ENCODE measurements at places on chromosomes 2 and 18.

- no peak for DNase-seq
These were observed 132.6 kb downstream of the MAP2 start for GRCh38 chr2:209556354-209556961.

DNA sequence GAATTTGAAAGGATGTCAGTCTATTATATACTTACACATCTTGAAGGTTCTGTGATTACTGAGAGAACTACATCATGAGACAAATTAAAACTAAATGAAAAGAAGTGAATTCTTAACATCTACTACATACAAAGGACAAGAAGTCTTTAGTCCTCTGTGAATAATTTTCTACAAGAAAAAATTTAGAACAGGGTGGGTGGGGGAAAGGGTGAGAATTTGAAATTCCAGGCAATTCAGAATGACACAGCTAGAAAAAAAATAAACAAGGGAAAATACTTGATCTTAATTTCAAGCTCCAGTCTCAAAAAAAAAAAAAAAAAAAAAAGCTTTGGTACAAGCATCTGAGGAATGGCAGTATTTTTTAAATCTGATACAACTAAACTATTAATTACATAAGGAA is 15.5 kb downstream of the CUL3 start:
- no peak for DNase-seq

GRCh38 chr2:48080534-48081316 is 174.4 kb upstream of the FBXO11 start:
- DNase-seq = no peak

GRCh38 chr2:109098251-109098920 is 30.6 kb upstream of the SH3RF3 start:
- no peak for DNase-seq

GRCh38 chr2:233404222-233404621 is 49.9 kb downstream of the DGKD start:
- DNase-seq = no peak
